ENCODE measurements at places on chromosomes 13 and 19. TPM values are rescaled to one million over a fixed set of nuclear protein-coding genes. Genes with fewer than 3 reads are reported as not detected.

DNA sequence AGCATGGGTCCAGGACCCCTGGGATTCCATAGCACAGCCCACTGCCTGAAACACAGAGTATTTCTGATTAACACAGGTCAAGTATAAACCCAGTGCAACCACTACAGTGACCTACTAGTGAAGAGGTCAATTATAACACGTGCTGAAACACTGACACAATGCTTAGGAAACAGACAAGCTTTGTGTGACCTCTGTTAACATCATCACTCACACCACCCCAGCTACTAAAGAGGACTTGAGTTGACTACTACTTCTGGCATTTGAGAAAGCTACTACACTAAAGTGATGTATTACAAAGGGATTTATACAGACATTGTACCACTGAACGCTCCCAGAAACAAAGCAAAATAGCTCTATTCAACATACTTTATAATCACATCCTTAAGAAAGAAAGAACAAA is 1935.9 kb upstream of the PCDH20 start:
- no peak for DNase-seq

- no peak for DNase-seq
Observed at GRCh38 chr19:45780146-45780447, 2.2 kb downstream of the DMPK start.

GRCh38 chr13:34143637-34144036 is 325.7 kb downstream of the RFC3 start:
- no peak for DNase-seq

The ZNF665 gene
- total RNA-seq: 11.9 TPM
